ENCODE measurements at places on chromosomes 3 and 15.

DNA sequence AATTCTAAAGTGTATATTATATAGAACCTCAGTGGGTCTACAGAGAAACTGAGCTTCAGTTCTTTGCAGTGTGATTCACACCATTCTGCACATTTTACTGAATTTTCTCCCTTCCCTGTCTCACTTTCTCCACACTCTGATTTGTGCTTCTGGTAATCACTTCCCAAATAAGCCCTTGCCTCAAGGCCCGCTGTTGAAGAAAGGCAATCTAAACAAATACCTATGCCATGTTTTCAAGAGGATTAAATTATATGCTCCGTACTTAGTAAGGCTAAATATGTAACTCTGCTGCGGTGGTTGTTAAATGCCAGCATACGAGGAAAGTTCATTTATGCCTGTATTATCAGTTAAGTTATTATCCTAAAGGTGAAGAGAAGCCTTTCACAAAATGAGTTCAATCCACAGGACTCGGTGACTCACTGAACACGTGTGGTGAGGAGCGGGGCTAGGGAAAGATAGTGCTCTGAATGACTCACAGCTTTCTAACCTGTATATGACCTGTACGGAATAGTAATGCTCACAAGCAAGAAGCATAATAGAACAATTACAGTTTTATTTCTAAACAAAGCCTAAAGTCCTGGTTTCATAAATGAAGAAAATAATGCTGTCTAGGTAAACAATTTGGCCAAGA, 25.1 kb downstream of the CNTN6 start:
- DNase-seq = no peak

DNA sequence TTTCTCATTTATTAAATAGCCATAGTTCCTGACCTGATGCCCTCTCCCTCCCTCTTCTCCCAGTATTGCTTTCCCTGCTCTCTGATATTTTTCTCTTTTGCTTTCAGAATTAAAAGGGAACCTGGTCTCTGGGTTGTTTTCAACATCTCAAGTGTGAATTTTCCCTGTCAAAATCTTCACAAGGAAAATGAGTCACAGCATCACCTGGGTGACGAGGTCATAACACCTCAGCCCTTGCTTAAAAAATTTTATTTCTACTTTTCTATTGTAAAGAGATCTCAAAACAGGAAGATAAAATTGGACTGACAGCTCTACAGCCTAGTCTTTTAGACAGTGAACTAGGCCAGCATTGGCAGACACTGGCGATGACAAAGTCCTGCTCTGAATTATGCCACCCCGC, 40.1 kb downstream of the GAP43 start:
- DNase-seq = no peak

GRCh38 chr3:156040041-156040440, 80.3 kb upstream of the KCNAB1 start:
- no peak for DNase-seq

DNA sequence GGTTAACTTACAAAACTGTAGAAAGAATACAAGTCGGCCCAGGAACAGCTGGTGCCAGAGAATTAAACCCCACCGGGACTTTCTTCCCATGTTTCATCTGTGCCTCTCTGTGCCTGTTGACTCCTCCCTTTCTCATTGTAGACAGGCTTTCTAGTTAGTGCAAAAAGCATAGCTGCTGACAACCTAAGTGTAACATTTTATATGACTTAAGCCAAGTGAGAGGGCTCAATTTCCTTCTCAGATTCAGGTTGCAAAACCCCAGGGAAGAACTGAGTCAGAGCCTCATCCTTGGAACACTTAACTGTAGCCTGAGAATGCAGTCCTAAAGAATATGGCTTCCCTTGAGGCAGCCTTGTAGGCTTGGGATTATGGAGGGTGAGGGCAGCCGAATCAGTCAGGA, 302.5 kb upstream of the AZI2 start:
- no peak for DNase-seq

DNA sequence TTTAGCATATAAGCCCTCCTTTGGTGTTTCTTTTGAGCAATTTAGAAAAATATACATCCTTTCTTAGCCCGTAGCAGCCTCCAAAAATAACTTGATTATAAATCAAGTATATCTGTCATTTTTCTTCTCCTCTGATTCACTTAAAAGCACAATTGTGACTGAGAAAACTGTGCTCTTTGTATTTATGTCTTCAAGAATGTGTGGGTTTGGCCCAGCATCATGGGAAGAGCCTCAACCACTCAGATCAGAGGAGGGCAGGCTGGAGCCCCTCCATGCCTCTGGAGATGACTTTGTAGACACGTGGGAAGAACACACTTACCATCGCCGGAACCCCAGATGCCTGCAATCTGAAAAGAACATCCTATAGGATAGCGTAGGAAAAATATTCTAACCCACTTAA, 123.8 kb upstream of the FEZF2 start:
- DNase-seq = no peak

DNA sequence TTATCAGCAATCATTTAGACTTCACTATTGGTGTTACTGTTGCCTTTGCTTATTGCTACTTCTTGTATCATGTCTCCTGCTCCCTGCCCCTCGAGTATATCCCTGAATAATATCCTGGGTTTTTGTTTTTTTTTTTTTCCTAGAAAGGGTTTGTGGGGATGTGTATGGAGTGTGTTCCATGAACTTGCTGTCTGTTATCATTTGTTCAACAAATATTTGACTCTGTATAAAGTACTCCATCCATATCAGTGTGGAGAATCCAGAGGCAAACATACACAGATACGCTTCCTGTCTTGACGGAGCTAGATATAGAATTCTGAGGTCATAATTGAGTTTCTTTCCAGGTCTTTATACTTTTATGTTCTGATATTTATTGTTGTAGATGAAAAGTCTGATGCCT, 31.8 kb upstream of the GOLGA6L9 start:
- no peak for DNase-seq

DNA sequence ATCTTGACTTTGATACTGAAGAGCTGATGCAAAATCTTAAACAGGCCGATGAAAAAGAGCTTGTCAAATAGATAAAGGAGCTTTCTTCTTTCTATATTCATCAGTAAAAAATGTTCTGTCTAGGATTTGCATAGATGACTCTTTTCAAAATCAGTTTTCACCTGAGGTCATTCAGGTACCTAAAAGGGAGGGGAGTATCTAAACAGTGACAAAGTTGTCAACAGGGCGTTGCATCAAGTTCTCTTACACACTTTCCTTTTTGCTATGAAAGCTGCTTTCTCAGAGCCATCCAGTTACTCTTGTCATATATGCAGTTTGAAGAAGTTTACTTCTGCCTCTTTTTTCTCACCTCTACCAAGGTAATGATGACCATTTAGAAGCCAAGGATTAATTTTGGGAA, 60.0 kb downstream of the AKAP13 start:
- DNase-seq = no peak

GRCh38 chr15:81221449-81221848, 24.8 kb downstream of the IL16 start:
- no peak for DNase-seq

DNA sequence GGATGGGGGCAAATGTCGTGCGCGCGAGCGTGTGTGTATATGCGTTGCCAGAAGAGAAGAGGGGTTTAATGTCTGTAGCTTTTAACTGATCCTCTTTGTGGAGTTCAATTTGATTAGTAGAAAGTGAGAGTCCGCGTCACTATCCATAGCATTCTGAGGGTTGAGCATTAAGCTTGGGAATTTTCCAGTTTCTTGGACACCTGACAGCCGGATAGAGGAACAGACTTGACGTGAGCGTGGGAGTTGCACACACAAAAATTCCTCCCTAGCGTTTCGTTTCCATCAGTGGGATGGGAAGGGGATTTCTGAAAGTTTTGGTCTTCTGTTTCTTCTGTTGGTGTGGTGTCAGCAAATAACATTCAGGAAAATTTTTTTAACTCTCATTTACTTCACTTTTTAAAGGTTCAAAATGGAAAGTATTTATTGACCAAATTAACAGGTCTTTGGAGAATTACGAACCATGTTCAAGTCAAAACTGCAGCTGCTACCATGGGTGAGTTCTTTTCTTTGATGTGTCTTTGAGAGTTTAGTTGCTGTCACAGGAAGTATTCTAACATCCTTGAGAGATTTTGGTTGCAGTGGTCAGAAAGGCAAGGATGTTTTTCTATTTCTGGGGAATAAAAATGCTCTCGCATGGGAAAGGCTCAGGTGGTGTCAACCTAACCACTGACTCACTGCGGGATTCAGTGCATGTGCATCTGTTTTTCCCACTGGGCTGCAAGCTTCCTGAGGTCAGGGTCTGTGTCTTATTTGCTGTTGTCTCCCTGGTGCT, 841 bp downstream of the POGLUT1 start:
- peak; percentile 33 for DNase-seq

GRCh38 chr15:77895742-77896141, 181.8 kb downstream of the TBC1D2B start:
- no peak for DNase-seq

GRCh38 chr3:52227766-52228165, 2.3 kb upstream of the TLR9 start:
- no peak for DNase-seq

- DNase-seq = no peak
Measured at GRCh38 chr3:182533394-182533793, 259.9 kb upstream of the ATP11B start.

DNA sequence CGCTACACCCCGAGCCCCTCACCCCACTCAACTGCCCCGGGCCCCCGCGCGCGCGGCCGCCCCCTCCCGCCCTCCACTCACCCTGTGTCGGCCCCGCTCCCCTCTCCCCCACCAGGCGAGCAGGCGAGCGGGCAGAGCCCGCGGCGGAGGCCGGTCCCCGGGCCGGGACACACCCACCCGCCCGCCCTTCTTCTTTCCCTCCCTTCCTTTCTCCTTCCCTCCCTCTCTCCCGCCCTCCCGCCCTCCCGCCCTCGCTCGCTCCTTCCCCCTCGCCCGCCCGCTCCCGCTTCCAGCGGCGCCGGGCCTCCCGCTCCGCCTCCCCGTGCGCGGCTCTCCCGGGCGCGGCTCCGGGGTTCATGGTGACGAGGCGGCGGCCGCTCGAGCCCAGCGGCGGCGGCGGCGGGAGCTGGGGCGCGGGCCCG, at the start of gene CTDSPL:
Gene CTDSPL (plus strand): TSS at position 261 of the 422 bp plus-strand sequence. CDS start 320 bp downstream, outside the sequence.
- no peak for DNase-seq

- DNase-seq = no peak
Measured at GRCh38 chr15:68580883-68581155, 2.0 kb downstream of the CORO2B start.

DNA sequence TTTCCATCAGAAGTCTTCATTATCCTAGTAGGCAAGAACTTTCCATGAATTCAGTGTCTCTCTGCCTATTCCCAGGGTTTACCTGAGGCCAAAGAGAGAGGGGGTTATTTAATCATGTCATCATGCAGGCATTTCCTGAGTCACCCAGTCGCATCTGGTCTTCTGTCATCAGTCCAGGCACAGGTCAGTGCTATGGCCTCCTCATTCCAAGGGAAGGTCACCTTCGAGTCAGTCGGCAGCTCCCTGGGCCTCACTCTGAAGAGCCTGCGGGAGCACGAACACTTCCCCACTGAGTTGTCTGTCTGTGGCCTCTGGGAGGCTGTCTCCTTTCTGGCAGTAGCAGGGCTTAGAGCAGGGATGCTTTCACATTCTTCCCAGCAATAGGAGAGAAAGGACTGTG, 26.2 kb upstream of the LRTM1 start:
- DNase-seq = no peak

GRCh38 chr3:13072239-13072599, 1.0 kb downstream of the IQSEC1 start:
- DNase-seq = no peak

DNA sequence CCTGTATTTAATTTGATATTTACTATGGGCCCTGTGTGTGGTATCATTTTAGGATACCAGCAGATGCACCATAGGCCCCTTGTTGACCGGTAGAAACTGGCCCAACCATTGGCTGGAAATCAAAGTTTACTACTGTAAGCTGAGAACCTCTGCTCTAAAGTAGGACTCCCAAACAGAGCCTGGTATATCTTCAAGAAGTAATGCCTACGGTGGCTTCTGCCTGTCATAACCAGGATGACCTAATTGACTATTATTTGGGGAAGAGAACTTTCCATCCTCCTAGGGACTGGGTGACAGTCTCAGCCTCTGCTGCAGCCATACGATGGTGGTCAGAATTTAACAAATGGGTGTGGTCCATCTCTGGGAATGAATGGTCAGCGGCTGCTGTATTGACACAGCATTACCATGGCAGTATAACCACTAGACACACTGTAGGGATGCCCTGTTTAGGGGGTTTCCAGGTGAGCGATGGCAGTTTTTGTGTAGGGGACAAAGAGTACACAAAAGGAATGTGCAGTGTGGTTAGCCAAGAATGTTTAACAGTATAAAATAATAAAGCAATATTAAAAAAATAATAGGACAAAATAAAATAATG, 37.3 kb downstream of the RARB start:
- no peak for DNase-seq

DNA sequence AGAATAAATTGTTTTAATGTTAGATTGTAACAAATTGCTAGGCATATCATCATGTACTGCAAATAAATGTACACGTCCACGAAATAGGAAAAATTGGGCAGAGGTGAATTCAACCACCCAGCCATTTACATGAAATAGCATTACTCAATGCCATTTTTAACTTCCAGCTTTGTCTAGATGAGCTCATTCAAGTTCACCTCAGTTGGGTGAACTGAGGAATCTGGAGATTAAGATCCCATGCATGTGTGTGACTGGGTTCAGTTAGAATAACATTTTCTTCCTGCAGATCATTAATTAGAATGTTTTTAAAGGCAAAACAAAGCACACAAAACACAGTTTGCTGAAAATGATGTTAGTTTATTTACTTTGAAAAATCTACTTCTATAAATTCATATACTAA, 767.8 kb upstream of the GOLIM4 start:
- DNase-seq = no peak

- DNase-seq = no peak
Measured at GRCh38 chr3:81764665-81765064, 3.2 kb upstream of the GBE1 start.

- DNase-seq = no peak
Measured at GRCh38 chr15:71939981-71940588, 129.7 kb downstream of the NR2E3 start.

DNA sequence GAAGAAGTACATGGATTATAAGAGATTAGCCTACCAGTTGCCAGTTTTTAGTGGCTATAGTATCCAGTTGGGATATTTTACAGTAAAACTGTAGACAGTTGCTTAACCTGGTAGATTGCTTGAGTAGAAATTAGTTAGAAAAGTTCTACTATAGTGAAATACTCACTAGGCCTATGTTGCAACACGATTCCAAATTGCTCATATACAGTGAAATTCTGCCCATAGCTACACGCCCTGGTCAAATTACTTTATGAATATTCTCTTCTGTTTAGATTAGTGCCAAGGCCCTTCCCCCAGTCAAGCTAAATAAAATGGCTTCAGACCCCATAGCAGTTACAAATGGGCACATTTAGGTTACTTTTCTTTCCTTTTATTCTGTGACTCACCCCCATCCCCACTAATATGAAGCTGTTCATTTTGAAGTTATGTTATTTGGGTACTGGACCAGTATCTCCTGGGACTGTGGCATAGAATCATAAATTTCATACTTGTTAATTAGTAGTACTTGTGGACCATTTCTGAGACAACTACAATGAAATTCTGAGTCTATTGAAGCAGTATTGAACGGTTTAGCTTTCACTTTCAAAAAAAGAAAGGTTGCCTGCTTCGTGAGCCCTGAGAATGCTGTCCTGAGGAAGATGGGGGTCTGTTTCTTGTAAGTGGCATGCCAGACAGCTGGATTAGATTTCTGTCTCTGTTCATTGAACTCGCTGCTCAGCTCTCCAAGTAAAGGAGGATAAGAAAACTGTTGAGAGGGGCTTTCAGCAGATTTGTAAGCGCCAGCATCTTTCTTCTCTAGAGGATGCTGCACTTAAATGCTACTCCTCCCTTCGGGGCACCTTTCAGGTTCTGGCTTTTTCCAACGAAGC, 65.8 kb upstream of the CFAP20DC start:
- DNase-seq = no peak

GRCh38 chr3:76369170-76369569, 583.8 kb upstream of the ZNF717 start:
- peak; percentile 69 for DNase-seq

Measured in Kasumi-1 (cell line).